ENCODE measurements at places on chromosomes 6 and 20.

DNA sequence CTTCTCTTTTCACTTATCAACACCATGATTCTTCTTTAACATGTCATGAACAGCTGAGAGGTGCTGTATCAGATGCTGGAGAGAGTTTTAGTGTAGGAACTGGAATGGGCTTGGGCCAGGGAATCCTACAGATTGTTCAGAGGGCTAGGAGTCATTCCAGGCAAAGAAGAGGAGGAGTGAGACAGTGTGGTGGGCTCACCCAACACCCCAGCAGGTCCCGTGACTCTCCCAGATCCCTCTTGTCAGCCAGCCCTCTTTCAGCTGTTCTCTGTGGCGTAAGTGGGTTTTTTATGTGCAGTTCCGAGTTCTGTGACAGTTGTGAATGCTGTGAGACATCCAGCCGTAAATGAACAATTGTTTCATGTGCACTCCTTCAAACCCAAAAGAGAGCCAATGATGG, 31.4 kb upstream of the CEP162 start:
- no peak for DNase-seq

GRCh38 chr6:6085928-6086668, 79.4 kb upstream of the NRN1 start:
- DNase-seq, result no peak

GRCh38 chr6:32168807-32169591, 4.6 kb downstream of the EGFL8 start:
- DNase-seq, result no peak

GRCh38 chr6:118558464-118559217, 10.5 kb downstream of the PLN start:
- DNase-seq, result no peak

GRCh38 chr6:45545416-45545815, 167.7 kb upstream of the SUPT3H start:
- DNase-seq, result no peak

DNA sequence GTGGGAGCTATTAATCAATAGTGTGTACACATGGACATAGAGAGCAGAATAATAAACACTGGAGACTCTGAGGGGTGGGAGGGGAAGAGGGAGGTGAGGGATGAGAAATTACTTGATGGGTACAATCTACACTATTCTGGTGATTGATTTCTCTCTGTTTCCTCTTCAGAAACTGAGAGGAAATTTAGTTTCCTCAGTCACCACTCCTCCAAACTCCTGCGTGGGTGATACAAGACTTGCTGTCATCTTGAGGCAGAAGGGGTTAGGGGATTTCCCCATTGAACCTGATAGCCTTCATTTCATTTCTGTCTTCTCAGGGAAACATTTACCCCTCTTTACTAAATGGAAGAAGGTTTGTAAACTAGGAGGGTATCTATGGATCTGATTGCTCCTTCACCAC, 84.3 kb upstream of the ESR1 start:
- DNase-seq, result peak; percentile 41

GRCh38 chr6:22699151-22699550, 129.8 kb downstream of the HDGFL1 start:
- no peak for DNase-seq

DNA sequence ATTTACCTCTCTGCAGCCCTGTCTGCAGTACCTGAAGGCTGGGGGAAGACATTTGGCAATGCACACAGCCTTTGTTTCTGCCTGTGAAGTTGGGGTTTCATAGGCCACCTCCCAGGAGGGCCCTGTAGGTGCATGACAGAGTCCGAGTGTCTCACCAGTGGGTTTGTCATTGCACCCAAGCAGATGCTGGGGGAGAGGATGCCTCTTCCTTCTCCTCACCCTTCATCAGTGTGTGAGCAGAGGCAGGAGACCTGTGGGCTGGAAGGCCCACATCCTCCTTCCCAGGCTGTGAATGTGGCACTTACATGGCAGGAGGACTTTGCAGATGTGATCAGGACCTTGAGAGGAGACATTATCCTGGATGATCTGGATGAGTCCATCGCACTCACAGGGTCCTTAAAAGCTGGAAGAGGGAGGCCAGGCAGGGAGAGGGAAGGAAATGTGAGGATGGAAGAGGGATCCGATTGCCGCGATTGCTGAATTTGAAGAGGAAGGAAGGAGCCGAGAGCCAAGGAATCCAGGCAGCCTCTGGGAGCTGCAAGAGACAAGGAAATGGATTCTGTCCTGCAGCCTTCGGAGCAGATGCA, 30.4 kb downstream of the SYNJ2 start:
- DNase-seq, result no peak

DNA sequence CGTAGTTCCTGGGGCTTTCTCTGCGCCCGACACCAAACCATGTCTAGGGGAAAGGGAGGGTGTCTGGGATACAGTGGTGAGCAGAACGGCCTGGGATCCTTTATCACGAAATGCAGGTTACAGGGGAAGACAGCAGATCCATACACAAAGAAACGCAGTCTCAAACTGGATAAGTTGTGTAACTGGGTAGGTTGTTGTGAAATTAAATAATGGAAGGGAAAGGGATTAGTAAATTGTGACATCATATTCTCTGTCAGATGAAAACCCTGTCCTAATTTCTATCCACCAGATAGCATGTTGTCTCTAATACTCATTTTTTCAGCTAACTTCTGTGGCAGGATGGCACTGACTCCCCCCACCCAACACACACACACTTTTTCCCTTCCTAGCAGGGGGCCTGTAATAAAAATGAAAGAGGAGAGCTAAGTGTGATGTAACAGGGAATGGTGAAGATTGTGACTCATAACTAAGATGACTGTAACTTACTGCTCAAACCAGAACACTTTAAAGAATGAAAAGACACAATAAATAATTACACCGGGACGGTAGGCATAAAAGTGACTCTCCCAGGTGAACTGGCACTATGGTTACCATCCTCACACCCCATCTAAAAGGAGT, 769 bp upstream of the TRPC4AP start:
- DNase-seq, result no peak

GRCh38 chr6:57172136-57173055, at the start of gene BAG2:
TSS of gene BAG2 (plus strand) at chr6:57172326. CDS start at chr6:57172698, 372 bp downstream.
- peak; percentile 96 for DNase-seq

DNA sequence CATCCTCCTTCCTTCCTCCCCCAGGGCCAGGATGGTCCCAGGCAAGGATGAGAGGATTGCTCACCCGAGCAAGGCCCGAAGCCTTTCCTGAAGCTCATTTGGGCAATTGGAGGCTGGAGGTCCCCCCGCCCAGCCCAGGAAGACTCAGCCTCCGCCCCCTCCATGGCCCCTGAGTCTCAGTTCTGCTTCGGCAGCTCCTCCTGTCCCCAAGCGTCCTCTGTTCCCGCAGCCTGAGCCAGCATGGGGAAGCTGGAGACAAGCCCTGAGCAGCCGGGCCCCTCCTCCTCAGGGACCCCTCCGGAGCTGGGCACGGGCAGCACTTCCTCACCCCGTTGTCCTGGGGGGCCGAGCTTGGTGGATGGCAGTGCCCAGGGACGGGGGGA, 26.0 kb downstream of the SLC17A9 start:
- no peak for DNase-seq

- no peak for DNase-seq
Observed at GRCh38 chr6:31058128-31058894, 48.0 kb downstream of the MUC22 start.

- no peak for DNase-seq
Observed at GRCh38 chr6:109292420-109292819, 89.8 kb downstream of the CD164 start.

DNA sequence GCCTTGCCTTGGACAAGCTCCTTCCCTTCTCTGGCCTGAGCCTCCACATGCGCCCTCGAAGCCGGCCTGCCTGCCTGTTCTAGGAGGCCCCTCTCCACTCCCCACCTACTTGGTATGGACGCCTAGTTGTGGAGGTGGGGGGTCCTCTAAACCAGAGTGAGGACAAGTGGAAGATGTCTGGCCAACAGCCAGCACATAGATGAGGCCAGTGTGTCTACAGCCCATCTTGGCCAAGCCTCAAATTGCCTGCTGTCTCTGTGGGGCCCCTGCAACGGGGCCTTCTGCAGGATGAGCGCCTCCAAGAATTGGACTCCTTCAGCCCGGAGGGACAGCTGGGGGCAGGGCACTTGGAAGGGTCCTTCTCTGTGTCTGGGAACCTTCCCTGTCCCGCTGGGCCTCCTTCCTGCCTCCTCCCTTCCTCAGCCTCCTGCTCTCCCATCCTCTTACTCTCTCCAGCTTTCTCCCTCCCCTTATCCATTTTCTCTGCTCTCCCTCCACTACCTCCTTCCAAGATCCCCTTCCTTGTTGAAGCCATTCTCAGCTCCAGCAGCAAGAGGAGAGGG, 1.6 kb downstream of the MDFI start:
- DNase-seq, result no peak

- DNase-seq, result no peak
Observed at GRCh38 chr6:21707524-21708319, 114.2 kb downstream of the SOX4 start.

DNA sequence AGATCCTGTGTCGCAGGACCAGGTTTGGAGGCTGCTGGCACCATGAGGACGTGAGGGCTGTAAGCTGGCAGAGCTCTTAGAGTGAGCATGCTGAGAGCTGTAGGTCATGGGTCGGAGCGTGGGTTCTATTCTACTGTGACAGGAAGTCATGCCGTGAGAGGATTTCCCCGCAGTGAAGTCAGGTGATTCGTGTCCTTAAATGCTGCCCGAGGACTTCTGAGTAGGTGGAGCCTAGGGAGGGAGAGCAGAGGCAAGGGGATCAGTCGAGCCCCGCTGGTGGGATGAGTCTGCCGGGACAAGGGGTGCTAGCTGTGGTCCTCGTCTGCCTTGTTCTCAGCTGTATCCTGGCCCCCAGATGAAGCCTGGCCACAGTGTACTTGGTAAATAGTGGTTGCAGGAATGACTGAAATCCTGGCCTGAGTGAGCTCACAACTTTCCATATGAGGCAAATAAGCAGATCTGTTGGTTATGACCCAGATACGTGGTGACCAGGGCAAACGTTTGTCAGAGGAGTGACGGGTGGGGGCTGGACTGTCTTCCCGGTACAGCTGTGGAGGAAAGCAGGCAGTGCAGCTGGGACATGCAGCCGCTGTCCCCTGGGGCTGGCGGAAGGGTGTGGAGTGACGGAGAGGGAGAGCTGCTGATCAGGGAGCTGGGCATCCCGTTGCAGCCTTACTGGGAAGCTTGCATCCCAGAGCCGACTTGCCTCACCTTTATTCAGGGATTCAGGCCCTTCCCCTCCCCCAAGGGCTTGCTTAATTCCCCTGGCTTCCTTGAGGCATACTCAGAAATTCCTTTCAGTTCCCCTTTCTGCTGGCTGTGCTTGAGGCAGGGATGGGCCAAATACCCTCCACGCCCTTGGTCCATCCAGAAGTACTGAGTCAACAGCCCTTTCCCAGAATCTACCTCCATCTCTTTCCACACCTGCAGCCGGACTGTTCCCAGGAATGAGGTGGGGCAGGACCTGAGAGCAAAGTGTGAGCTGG, 250.9 kb upstream of the RREB1 start:
- DNase-seq, result peak; percentile 69

GRCh38 chr20:62436692-62437091, 9.4 kb upstream of the RBBP8NL start:
- no peak for DNase-seq

DNA sequence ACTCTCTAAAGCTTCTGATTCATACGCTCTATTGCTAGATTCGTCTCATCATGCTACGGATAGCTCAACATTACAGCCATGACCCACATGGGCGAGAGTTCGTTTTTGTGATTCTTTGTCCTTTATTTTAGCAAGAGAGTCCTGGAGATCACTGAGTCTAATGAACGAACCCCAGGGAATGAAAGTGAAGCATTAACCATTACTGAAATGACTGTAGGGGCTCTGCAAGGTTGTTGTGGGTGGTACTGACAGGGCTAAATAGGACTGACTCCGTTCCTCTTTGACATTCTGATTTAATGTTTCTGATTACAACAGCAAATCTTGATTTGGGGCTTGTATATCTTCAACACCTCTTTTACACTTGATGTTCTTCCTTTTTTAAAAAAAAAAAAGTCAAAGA, 13.7 kb upstream of the RTF2 start:
- DNase-seq, result no peak

- no peak for DNase-seq
Observed at GRCh38 chr6:24856901-24857670, 58.4 kb upstream of the ARMH2 start.

- no peak for DNase-seq
Observed at GRCh38 chr20:46250772-46251171, 57.5 kb downstream of the CDH22 start.

DNA sequence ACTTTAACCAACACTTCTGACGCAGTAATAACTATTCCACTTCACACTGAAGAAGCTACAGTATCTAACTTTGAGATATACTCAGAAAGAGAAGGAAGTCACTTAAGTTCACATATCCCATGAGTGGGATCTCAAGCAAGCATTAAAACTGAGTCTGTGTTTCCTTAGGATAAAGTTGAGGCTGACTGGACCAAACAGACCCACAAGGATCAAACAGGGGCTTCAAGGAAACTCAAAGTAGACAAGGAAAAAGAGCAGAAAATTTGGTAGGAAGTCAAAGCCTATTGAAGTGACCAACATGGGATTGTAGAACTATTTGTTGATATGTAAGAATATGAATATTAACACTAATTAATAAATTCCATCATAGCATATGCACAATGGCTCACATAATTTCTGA, 294.9 kb downstream of the ADGB start:
- DNase-seq, result no peak

GRCh38 chr6:46323312-46323965, 152.7 kb upstream of the ENPP5 start:
- DNase-seq, result no peak

- DNase-seq, result no peak
Observed at GRCh38 chr6:132298344-132298949, 102.8 kb downstream of the MOXD1 start.

GRCh38 chr6:40852779-40853373, 186.1 kb downstream of the UNC5CL start:
- no peak for DNase-seq

DNA sequence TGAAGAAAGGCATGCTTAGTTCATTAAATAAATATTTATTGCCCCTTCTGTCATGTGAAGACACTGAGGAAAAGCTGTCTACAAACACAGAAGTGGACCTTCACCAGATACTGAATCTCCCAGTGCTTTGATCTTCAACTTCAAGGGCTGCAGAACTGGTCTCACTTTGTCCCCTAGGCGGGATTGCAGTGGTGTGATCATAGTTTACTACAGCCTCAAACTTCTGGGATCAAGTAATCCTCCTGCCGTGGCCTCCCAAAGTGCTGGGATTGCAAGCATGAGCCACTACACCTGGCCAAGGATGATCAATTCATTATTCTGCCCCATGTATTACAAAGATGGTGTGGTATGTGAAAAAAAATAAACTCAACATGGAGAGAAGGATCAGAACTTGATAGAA, 496.2 kb upstream of the HS3ST5 start:
- no peak for DNase-seq

DNA sequence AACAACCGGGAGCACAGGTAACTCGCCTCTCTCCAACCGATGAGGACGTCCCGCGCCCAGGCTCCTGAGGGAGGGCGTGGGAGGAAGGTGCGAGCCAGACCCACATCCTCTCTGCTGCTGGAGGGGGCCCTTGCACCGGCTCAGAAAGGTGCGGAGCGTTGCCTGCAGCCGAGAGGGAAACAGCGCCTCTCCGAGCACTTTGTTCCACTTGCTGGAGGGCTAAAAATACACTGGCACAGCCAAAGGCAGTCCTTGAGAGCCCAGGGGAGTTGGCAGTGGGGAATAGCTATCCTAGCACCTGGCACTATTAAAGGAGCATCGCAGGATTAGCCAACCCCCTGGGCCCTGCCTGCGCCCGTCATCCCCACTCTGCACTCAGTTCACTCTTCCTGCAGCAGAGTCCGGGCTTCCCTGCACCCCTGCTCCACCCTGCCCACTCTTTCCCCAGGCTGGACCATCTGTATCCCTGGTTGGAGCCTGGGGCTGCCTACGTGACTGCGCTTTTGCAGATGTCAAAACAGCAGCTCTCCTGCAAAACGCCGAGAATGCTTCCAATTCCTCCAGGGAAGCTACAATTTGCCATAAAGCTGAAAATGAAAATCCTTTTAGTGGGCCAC, 108.9 kb downstream of the SNX5 start:
- no peak for DNase-seq
